ENCODE measurements at places on chromosomes 7 and 10.
A peak's percentile ranks its signal among the peaks of the same experiment; 100 is the strongest.

GRCh38 chr7:392822-393221, 102.9 kb downstream of the FOXL3 start:
- no peak for DNase-seq

DNA sequence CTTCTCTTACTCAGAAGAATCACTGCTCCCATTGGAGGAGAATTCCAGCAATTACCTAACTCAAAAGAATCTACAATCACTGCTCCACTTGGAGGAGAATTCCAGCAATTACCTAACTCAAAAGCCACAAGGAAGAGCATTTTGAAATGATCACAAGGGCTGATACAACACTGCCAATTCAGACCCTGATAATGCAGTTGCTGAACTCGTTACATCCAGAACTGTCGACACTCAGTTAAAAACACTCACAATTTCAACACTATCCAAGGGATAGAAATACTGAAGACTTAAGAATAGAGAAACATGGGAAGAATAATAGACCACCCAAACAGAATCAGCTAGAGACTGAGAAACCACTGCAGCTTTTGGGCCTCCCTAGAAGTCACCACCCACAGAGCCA, 27.8 kb downstream of the AFAP1L2 start:
- no peak for DNase-seq

- no peak for DNase-seq
Measured at GRCh38 chr10:58593008-58593407, 80.3 kb downstream of the BICC1 start.

- DNase-seq, result no peak
Measured at GRCh38 chr7:26777385-26777784, 87.0 kb downstream of the SKAP2 start.

GRCh38 chr10:17290226-17290625, 62.2 kb downstream of the VIM start:
- DNase-seq, result no peak

- DNase-seq, result no peak
Measured at GRCh38 chr10:110327262-110327914, 22.7 kb upstream of the SMNDC1 start.

DNA sequence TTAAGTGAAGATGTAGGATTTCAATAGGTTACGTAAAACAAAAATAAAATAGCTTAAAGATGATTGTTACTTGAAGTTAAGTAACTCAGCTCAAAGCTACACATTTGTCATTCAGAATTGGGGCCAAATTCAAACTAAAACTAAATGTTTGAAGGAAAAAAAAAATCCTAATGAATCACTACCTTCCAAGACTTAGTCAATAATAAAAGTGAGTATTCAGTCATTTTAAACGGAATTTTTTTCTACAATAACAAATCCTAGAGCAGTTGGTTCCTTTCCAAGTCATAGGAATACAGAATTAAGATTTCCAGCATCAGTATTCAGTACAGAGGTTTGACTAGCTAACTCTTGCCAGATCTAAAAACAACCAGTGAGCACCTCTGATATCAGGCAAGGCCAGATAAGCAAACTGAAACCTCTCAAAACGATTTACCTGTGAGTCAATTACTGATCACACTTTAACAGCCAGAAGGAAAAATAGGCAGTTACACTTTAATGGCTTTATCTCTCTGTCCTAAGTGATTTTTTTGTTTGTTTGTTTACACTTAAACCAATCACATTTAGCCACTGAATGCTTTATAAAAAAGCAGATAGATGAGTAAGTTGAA, 669.8 kb upstream of the ANKRD30A start:
- no peak for DNase-seq

- DNase-seq, result no peak
Measured at GRCh38 chr7:35419391-35419755, 165.5 kb upstream of the TBX20 start.

DNA sequence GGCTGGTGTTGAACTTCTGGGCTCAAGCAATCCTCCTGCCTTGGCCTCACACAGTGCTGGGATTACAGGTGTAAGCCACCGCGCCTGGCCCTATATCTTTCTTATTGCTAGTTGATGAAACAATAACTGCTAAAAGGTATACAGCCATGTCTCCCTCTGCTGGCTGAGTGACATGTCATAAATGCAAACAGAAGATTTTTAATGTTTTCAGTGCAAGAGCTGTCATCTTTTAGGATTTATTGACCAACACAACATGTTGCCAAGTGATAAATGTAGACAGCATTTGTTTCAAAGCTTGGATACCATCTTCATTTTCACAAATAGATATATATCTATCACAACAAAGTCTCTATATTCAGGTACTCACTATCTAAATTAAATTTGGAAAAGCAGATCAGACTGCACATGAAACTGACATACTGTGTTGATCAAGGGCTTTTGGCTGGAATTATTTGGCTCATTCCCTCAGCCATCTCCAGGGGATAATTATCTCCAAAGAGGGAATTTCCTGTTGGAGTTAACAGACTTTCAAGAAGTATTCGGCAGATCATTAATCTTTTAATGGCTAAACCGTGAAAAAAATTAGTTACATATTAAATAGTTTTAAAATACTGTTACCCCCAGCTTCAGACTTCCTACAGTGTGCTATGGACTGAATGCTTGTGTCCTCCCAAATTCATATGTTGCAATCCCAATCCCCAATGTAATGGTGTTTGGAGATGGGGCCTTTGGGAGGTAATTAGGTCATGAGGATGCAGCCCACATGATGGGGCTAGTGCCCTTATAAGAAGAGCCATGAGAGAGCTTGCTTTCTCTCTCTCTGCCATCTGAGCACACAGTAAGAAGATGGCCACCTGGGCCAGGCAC, 41.3 kb upstream of the SRPK2 start:
- DNase-seq, result peak; percentile 67

Measured in BE2C (cell line).